ENCODE measurements at places on chromosomes 1 and 21.
A peak's percentile ranks its signal among the peaks of the same experiment; 100 is the strongest.

GRCh38 chr1:162649583-162649982 is 17.3 kb downstream of the DDR2 start:
- DNase-seq: no peak

DNA sequence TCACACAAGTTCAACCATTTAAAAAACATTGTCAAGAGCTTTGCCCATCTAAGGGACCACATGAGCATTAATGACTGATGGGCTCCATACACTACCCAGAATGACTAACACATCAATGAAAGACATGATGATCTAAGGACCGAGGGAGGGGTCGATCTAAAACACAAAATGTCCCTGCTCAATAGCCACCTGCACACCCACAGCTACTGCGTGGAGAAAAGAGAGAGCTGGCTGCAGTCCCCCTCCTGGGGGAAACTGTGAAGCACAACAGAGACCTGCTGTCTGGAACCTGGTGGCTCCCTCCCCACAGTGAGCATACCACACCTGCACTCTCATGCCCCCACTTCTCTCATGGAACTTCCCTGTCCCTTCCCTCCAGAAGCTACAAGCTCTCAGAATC is 130.1 kb upstream of the ERG start:
- DNase-seq: no peak

GRCh38 chr1:157678721-157679120 is 21.8 kb downstream of the FCRL3 start:
- DNase-seq: no peak

DNA sequence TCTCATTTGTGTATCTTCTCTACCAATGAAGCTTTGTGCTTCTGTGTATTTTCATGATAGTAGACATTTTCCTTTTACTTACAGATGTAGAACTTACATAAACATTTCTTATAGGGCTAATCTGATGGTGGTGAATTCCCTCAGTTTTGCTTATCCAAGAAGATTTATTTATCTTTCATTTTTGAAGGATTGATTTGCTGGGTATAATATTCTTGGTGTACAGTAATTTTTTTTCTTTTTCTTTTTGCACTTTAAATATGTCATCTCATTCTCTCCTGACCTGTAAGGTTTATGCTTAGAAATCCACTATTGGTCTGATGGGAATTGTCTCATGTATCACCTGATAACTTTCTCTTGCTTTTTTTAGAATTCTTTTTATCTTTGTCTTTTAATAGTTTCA is 127.6 kb upstream of the KCTD3 start:
- DNase-seq: no peak

- no peak for DNase-seq
These were observed 28.6 kb upstream of the TMEM61 start for GRCh38 chr1:54951810-54952226.

DNA sequence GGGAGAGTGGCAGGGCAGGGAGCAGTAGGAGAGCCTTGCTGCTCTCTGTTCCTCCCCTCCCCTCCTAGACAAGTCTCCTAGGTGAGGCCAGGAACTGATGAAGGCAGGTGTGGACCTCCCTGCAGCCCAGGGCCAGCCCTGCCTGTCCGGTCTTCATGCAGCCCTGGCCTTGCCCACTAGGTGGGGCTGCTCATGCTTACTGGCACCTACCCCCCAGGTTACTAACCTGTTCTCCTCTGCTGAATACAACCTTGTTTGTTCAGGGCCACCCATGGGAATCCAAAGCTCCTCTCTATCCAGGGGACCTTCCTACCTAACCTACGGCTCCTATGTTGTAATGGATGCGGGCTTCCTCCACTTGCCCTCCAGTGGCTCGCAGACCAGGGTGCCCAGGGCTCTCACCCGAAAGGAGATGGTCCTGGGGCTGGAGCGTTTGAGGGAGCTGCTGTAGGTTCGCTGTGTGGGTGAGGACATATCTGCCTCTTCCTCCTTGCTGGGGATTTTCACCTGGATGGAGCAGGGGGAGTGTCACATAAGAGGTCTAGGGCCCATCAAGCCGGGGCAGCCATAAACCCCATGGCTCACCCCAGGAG is 7.9 kb upstream of the TNNT2 start:
- peak; percentile 66 for DNase-seq

DNA sequence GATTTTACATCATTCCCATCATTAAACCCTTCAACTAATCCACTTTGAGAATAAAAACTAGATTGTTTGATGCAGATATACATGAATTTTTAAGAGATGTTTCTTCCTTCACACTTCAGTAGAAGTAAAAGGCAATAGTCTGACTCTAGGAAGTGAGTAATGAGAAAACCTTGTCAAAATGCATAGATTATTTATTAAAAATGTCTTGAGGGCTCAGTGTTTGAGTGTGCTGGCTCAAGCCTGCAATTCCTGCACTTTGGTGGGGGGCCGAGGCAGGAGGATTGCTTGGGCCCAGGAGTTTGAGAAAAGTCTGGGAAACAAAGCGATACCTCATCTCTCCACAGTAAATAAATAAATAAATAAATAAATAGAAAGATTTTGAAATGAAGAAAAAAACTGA is 177.1 kb downstream of the NEGR1 start:
- no peak for DNase-seq

DNA sequence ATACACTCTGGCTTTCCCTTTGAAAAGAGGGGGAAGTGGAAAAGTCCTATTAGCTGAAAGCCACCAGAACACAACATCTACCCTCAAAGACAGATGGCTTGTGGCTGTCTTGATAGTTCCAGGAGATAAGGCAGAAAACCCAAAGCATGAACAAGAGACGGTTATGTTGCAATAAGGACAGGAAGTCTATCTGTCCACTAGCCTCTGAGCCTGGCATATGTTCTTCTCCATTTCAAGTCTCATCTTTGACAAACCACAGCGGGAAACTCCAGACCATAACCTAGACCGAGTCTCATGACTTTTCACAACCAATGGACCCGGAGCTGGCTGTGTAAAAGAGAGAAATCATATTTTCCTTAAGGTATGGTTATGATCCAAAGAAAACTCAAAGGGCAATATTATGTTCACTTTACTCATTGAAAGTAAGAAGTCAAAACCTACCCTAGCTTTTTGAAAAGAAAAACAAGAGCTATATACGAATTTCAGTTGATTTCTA is 33.8 kb downstream of the DUSP10 start:
- peak; percentile 45 for DNase-seq

DNA sequence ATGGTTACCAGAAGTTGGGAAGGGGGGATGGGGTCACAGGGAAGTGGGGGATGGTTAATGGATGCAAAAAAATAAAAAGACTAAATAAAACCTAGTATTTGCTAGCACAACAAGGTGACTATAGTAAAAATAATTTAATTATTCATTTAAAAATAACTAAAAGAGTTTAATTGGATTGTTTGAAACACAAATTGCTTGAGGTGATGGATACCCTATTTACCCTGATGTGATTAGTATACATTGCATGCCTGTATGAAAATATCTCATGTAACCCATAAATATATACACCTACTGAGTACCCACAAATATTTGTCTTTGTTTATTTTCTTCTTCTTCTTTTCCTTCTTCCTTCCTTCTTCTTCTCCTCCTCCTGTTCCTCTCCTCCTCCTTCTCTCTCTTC is 57.8 kb upstream of the MACF1 start:
- DNase-seq: no peak

GRCh38 chr1:165753934-165754333 is 14.7 kb downstream of the TMCO1 start:
- DNase-seq: no peak

DNA sequence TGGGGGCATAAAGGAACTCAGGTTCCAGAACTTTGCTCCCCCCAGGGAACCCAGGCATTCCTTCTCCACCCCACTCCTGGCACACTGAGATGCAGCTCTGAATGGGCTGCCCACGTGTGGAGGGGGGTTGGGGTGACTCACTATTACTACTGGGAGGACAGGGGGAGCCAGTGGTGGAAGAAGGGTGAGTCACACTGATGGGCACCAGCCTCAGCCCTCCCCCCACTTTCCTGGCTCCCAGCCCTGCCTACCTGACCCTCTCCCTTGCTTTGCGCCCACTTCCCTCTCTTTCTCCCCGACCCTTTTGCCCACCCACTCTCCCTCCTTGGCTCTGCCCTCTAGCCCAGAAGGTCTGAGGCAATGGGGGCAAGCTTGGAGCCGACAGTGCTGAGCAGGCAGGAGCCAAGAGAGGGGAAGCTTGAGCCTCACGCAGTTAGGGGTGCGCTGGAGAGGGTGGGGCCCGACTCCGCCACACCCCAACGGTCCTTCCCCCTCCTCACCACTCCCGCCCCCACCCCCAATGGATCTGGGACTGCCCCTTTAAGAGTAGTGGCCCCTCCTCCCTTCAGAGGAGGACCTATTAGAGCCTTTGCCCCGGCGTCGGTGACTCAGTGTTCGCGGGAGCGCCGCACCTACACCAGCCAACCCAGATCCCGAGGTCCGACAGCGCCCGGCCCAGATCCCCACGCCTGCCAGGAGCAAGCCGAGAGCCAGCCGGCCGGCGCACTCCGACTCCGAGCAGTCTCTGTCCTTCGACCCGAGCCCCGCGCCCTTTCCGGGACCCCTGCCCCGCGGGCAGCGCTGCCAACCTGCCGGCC is at the start of gene LMNA:
TSS of gene LMNA (plus strand) at position 611 of the 818 bp plus-strand sequence. CDS start 208 bp downstream, outside the sequence.
- peak; percentile 88 for DNase-seq

DNA sequence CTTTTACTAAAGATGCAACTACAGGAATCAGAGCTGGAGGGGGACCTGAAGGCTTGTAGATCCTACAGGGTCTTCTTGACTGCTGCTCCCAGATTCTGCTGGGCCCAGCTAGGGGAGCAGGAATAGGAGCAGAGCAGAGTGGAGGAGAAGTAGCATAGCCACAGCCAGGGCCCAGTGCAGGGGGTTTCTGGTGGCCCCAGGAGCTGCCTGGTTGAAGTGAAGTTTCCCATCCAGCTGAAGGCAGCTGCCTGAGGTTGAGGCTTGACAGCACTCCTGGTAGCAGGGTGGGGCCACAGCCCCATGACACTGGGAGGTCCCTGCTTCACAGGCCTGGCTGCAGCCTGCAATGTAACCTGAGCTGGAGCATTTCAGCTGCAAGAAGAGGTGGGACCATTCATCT is 2.0 kb upstream of the INPP5B start:
- no peak for DNase-seq

GRCh38 chr1:198967566-198967965 is 328.7 kb downstream of the PTPRC start:
- no peak for DNase-seq

DNA sequence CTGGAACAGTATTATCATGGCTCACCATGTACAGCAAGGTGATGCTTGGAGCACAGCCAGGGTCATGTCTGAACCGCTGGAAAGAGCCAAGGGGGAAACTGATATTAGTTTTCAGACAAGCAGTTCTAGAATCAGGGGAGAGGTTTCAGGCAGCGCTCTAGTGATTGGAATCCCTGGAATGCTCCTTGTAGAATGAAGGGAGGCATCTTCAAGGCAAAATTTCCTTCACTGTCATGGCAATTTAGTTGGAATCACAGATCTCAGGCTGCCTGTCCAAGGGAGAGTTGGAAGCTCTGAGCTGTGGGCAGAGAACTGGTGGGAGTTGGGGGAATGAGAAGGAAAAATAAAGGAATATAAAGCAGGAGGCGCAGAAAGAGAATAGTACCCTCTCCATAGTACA is 737.1 kb downstream of the PTPRU start:
- no peak for DNase-seq

GRCh38 chr1:42660907-42661500 is 2.8 kb downstream of the PPIH start:
- no peak for DNase-seq

DNA sequence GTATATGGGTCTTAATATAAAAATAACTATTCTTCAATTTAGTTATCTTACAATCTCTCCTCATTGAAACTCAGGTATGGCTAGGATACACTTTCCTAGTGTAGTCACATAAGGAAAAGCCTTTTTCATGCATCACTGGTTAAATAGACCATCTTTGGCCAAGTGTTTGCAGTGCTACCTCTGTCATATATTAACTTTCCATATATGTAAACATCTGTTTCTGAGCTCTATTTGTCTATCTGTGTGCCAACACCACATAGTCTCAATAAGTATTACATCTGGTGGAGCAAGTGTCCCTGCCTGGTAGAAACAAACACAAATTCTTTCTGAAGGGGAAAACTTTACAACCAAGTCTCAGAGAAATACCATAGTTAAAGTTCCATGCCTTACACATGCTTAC is 134.6 kb downstream of the TSEN15 start:
- no peak for DNase-seq

Data from activated CD4-positive, alpha-beta T cell treated with anti-CD3 and anti-CD28 coated beads, Interleukin-2, amount 50 U/mL, for 48 hours (primary cell).